A172 (cell line): ENCODE measurements at places on chromosomes 11 and 22.

GRCh38 chr22:34567367-34567766, 498.6 kb upstream of the ISX start:
- no peak for DNase-seq

- DNase-seq = peak; percentile 97
Observed at GRCh38 chr11:70423523-70424505, 25.5 kb downstream of the CTTN start.

DNA sequence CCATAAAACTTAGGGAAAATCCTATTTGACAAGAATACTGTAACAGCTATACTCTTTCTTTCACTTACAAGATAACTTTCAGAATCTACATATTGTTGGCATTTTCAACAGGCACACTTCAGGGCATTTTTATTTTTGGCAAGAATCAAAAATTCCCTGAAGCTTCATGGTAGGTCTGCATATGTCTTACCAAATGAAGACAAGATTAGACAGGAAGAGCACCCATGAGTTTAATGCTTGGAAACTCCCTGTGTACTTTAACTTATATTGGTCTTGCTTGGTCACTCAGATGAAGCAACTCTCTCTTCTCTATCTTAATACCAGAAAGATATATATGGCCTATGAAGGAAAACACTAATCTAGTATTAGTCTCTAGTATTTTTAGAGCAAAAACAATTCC, 137.7 kb downstream of the ATG16L2 start:
- no peak for DNase-seq

DNA sequence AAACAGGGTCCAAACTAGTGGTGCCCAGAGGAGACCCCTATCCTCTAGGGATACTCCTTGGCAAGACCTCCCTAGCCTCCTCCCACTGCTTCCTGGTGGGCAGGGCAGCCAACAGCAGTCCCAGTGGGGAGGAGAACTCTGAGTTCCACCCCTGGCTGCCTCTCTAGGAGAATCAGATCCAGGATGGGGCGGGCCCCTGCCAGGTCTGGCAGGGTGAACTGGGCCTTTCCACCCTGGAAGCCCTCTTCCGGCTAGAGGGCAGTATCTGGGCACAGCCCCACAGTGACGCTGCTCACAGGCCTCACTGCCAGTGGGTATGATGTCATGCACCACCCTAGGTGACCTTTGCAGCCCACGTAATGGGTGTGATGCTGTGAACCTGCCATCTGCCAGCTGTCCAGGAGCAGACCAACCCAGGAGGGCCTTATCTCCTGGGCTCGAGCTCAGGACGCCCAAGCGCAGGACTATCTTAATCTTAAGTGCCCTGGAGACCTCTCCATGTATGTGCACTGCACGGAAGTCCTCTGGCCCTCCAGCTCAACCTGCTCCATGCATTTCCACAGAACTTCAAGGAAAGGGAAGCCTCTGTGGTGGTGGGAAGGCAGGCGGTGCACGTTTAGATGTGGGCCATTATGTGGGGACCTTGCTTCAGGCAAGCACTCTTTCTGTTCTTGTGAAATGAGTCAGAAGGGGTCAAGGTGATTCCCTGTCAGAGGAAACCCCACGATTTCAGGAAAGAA, 31.8 kb upstream of the FCHSD2 start:
- no peak for DNase-seq
